ENCODE measurements at places on chromosomes 3 and 15. TPM values are rescaled to one million over a fixed set of nuclear protein-coding genes. Genes with fewer than 3 reads are reported as not detected.

GRCh38 chr15:78726870-78727551 is 84.3 kb downstream of the ADAMTS7 start:
- H3K27ac ChIP-seq, result peak overlapping the region; percentile 54
- no peaks in the 10 kb centered on the region for H3K36me3 ChIP-seq
- H3K27me3 ChIP-seq, result no peaks in the 10 kb centered on the region
- peak; percentile 55 for DNase-seq
- H3K4me3 ChIP-seq, result no peak overlapping the region

GRCh38 chr3:181292984-181293383 is 303.4 kb upstream of the DNAJC19 start:
- peaks cover 13% of the 10 kb centered on the region for H3K4me1 ChIP-seq
- DNase-seq, result no peak
- H3K27ac ChIP-seq, result no peak overlapping the region
- no peak overlapping the region for H3K4me3 ChIP-seq
- H3K27me3 ChIP-seq, result no peaks in the 10 kb centered on the region

Gene NOX5
- not detected for total RNA-seq

Gene ACKR2
- not detected for total RNA-seq

Measured in SJSA1 (cell line).